ENCODE measurements at places on chromosomes 4 and X.
A peak's percentile ranks its signal among the peaks of the same experiment; 100 is the strongest.

- DNase-seq: no peak
Observed at GRCh38 chr4:76696109-76696508, 201.8 kb downstream of the SOWAHB start.

- DNase-seq: no peak
Observed at GRCh38 chr4:177235026-177235425, 74.6 kb upstream of the NEIL3 start.

GRCh38 chr4:113209153-113209552 is 159.7 kb downstream of the ANK2 start:
- DNase-seq: no peak

DNA sequence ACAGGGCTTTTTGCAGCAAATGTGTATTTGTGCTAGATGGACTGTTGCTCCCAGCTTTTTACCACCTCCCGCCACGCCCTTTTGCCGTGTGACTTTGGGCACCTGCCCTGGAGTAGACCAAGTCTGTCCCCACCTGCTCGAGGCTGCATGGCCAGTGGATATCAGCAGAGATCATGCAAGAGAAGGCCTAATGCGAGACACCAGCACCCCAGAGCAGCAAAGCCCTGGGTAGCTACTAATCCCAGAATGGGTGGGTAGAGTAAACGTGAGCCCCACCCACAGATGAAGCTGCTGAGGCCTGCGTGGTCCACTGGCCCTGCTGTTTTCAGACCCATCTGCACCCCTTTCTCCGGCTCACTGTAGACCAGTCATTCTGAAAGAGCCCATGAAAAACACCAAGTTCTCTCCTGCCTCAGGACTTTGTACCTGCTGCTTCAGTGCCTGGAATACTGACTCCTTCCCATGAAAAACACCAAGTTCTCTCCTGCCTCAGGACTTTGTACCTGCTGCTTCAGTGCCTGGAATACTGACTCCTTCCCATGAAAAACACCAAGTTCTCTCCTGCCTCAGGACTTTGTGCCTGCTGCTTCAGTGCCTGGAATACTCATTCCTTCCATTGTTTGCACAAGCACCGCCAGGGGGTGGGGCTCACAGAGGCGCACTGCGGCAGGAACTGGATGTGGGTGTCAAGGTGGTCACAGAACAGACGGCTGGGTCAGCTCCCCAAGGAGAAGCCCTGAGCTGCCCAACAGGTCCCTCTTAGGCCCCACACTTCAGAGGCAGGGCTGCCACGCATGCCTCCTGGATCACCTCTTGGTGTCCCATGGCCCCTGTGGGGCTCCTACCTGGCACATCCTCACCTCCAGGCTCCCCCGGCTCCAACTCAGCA is 5.1 kb upstream of the TNIP2 start:
- no peak for DNase-seq

- no peak for DNase-seq
Observed at GRCh38 chr4:37452952-37453280, 208.4 kb downstream of the NWD2 start.

DNA sequence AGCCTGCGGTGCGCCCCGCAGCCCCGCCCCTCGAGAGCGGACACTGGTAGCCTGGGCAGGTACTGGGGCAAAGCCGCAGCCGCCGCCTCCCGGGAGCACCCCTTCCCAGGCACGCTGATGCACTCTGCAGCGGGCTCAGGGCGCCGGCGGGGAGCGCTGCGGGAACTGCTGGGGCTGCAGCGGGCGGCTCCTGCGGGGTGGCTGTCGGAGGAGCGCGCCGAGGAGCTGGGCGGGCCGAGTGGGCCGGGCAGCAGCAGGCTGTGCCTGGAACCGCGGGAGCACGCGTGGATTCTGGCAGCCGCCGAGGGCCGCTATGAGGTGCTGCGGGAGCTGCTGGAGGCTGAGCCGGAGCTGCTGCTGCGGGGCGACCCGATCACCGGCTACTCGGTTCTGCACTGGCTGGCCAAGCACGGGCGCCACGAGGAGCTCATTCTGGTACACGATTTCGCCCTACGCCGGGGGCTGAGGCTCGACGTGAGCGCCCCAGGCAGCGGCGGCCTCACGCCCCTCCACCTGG is 401 bp downstream of the SOWAHD start:
- DNase-seq: no peak

DNA sequence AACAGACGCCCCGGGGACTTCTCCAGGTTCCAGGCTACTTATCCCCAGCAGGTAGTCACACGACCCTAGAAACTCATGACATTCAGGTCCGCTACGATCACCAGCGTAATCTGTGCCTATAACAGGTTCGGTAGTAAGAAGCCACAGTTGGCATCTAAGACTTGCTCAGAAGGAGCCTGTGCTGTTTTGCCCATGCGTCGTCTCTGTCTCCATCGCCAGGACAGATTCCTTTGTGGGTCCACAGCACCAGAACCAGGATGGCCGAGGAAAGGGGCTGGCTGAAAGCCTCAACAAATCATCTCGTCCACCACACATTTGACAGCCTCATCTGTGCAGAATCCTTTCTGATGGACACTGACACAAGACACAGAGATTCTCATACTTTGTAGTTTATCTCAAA is 319.5 kb upstream of the AGA start:
- no peak for DNase-seq

GRCh38 chr4:164177753-164178152 is 576.2 kb upstream of the SMIM31 start:
- DNase-seq: no peak

GRCh38 chr4:102641793-102642192 is 119.0 kb downstream of the MANBA start:
- DNase-seq: no peak

DNA sequence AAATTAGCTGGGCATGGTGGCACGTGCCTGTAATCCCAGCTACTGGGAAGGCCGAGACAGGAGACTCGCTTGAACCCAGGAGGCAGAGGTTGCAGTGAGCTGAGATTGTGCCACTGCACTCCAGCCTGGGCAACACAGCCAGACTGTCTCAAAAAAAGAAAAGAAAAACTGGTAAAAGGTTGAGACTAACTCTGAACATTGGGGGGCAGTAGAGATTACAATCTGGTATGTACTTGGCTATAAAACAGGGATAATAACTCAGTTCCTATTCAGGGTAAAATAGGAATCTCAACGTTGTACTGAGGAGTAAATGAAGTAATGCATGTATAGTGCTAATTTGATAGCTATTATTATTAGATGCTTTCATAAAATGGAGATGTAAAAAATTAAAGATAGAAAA is 12.5 kb upstream of the KLF8 start:
- no peak for DNase-seq

DNA sequence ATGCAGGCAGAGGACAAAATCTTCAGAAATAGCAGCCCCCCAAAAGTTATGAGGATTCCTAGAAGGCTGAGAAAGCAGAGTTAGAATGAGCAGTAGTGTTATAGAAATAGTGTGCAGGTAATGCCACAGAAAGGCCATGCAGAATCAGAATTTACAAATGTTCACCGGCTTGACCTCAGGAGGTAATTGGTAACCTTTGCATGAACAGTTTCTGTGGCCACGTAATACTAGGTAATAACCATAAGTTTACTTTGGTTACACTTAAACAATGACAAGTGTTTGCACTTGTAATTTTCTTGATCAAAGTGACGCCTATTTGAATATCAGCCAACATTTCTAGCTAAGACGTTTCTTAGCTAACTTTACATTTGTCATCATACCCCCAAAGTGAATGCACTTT is 393.6 kb downstream of the GPAT3 start:
- no peak for DNase-seq

- DNase-seq: no peak
Observed at GRCh38 chr4:1050486-1051213, 39.2 kb downstream of the FGFRL1 start.

- no peak for DNase-seq
Observed at GRCh38 chr4:55078987-55079386, 46.4 kb downstream of the KDR start.

GRCh38 chr4:80365928-80366327 is 30.4 kb downstream of the CFAP299 start:
- peak; percentile 23 for DNase-seq

DNA sequence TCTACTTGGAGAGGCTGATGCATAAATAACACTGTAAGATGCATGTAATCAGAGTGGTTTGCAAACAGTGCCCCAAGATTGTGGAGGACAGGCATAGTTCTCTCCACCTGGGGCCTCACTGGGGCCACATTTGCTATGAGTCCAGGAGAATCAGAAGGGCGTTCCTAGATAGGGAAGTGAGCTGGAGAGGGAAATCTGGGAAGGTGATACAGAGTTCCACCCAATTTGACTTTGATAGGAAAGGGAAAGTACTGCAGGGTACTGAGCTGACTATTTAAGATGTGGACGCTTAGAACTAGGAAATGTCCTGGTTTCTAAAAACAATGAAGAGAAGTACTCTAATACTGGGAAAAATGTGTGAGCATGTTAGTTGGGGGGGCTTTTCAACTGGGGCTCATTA is 33.9 kb downstream of the FAM9C start:
- DNase-seq: no peak

DNA sequence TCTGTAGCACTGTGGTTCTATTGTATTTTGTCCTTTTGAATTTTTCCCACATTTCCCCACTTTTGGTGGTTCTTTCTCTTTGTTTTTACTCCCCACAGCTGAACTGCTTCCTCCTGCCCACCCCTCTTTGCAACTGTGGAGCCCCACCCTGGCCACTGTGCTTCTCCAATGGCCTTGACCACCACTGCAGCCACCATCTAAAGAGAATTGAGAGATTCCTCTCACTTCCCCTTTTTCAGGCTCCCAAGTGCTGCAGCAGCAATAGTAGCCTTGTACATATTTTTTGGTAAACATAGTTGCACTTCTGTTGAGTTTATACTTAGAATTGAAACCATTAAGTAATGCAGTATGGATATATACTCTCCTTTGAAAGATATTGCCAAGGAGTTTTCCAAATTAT is 51.3 kb upstream of the FRMPD3 start:
- DNase-seq: no peak

DNA sequence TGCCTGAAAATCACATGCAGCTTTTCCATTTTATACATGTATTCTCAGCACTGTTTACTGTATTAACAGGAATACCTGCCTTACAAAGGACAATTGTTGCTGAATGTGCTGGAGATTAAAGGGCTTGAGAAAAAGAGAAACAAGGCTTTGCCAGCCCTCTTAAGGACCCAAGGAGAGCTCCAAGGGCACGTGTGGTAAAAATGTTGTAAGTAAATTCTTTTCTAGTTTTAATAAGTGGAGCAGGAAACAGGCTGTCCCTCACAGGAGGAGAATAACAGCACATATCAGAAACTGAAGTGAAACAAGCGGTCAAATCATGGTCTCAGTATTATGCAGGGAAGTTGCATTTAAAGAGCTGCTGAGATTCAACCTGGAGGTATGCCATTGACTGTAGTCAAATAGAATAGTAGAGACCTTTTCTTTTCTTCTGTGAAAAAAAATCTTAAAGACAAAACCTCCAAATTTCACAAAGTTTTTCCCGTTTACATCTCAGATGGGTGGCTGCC is 18.5 kb downstream of the IGFBP7 start:
- no peak for DNase-seq

DNA sequence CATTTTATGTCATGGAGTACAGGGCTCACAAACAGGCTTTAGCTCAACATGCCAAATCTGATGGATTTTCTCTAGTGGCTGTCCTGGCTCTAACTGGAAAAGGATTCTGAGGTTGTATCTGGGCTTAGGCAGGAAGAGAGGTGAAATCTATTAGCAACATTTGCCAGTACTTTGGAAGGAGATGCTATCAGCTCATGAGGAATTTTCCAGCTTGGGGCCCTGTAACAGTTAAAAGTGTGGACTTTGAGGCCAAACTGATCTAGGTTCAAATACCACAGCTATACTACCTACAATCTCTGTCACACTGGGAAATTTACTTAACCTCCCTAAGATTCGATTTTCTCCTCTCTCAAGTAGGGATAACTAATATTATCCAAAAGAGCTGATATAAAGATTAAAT is 119.0 kb upstream of the HCCS start:
- no peak for DNase-seq

DNA sequence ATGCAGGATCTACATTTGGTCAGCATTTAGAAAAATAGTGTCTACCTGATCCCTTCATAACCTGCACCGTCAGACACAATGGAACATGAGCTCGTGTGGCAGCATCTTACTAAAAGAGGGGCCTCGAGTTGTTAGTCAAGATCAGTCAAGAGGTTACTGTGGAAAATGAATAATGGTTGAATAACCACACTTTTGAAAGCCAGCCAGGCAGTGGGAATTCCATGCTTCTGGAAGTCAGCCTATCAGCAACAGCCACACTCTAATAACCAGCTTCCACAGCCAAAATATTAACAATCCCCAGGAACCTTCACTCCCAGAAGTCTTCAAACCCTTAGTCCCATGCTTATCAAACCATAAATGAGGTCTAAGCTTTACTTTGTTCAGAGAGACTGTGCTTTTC is 234.3 kb downstream of the HS3ST1 start:
- DNase-seq: no peak

DNA sequence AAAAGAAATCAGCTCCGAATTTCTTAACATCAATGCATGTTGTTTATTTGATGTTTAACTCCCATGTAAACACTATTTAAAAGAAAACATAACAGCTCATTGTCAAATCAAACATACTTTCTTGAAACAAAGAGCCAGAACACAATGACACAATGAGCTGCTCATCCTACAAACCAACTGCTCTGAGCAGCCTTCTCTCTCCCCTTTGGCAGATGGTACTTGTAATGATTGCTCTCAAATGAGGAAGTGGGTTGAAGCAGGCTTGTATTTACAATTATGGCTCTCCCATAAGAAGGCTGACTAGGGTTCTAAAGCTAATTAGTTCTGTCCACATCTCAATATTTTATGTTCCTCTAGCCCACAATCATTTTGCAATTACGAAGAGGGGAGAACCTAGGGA is 637.8 kb upstream of the ADGRL3 start:
- DNase-seq: no peak

- DNase-seq: no peak
Observed at GRCh38 chrX:49183701-49184281, 2.4 kb downstream of the PRICKLE3 start.

- no peak for DNase-seq
Observed at GRCh38 chr4:73725510-73725909, 14.9 kb upstream of the CXCL8 start.

DNA sequence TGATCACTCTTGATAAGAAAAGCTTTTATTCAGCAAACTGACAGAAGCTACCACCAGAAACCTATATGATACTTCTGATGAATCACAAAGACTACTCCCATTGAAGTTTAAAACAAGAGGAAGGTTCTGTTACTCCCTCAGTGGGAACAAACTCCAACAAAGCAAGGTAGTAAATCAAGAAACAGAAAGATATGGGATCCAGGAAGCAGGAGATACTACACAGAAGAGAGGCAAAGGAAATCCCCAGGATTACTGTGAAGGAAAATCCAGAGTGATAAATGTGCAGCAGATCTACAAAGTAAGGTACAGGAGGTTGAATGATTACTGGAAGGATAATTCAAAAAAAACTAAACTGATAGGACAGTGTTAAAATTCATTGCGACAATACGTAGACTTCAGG is 222.4 kb downstream of the HHIP start:
- no peak for DNase-seq

DNA sequence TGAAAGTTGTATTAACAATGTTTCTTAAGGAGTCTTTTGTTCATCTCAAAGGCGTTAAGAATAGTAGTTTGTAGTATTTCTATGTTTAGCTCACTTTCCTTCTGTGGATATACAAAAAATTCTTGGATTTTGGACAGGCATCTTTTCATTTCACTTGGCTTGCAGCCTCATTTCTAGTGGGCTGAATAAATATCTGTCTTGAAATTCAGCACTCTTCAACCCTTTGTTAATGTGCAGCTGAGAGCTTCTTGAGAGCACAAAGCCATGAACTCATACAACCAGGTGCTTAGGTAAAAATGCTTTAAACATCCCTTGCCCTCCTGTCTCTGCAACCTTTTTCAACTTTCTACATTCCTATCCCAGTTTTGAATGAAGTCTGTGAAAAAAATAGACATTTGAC is 1003.2 kb downstream of the C4orf33 start:
- DNase-seq: no peak

Data from stimulated activated CD4-positive, alpha-beta T cell treated with anti-CD3 and anti-CD28 coated beads, Interleukin-1b, Interleukin-23, amount 100 ng/mL, for 1 hour (primary cell).